DMS 273 treated with DMSO at 0.1 percent for 48 hours (cell line): ENCODE measurements at places on chromosomes 6 and 20.

DNA sequence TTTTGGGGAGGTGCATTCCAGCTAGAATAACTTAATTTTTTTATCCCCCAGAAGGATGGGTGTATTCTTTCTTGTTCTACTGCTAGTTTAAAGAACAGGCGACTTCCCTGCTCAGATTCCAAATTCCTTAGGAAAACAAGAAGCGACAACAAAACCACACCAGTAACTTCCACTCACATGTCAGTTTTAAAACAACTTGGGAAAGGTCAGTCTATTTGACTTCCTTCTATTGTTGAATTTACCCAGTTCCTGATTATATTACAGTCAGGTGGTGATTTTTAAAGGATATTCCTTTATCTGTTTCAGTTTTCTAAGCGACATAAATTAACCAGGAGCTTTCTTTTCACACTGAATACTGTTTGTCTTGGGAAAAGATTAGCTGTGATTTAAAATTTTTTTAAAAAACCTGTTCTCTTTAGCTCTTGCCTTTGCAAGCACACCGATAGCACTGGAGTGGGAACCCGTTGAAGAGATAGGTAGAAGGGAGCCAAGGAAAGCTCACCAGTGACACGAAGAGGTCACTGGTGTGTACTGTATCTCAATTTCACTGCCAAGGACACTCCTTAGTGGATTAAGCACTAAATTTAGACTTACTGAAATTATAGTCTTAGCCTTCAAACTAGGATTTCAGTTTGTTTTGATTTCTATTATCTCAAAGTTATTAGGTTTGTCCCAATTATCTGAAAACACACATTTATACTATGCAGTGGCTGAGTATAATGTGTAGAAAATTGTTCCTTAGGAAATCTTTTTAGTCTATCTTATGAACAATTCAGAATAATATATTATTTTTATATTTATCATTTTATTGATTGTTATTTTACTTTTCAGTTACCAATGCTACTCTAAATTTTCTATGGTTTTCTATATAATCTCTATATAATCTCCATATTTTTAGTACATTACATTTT lies 22.3 kb downstream of the MARCKS start:
- DNase-seq = peak; percentile 65

DNA sequence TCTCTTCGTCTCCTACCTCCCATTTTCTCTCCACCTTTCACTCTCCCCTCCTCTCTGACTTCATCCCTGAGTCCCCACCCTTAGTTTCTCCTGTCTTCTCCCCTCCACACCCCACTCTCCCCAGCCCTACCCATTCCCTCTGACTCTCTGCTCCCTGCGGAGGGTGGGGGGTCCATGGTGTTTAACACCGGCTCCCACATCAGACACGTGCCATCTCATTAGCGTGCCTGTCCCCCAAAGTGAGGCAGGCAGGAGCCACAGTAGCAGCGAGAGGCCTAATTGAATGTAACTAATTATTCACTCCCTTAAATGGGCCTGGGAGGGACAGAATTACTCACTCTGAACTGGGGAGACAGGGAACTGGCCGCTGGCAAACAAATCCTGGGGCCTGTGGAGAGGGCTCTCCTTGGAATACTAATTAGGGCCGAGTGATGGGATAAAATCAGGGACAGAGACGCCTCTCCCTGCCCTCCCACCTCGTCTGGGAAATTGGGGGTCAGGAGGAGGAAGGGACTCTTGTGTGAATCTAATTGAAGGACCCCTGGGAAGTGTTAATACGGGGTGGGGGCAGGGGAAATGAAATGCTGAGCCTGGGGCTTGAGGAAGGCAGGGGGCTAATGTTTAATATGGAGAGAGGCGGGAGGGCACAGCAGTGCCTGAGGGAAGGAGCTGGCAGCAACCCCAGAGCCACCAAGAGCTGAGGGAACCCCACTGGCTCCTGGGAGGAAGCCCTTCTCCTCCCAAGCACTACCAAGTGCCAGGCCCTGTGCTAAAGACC lies 17.9 kb downstream of the CD40 start:
- no peak for DNase-seq

- DNase-seq = no peak
Observed at GRCh38 chr6:14674867-14675648, 557.5 kb downstream of the CD83 start.

- no peak for DNase-seq
Observed at GRCh38 chr6:158853880-158854213, 34.7 kb upstream of the EZR start.

GRCh38 chr6:159913862-159914564 lies 23.2 kb downstream of the MAS1 start:
- no peak for DNase-seq

DNA sequence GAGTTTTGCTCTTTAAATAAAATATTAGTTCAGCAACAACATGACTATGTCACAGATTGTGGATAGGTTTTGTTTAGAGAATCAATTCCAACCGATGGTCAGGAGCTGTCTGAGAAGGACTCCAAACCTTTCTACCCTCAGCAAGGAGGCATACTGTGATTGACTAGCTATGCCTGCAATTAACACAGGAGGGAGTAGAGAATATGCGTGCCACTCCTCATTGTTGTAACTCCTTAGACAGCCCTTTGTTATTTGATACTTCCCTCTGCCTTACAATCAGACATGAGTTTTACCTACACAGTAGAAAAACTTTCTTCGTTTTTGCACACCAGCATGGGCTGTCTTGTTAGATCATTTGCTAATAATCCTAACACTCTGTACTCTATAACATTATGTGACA lies 796.5 kb downstream of the PRIM2 start:
- DNase-seq = no peak

- DNase-seq = no peak
Observed at GRCh38 chr6:11890209-11890608, 111.6 kb upstream of the ADTRP start.

GRCh38 chr6:107179004-107179403 lies 63.7 kb upstream of the BEND3 start:
- no peak for DNase-seq

DNA sequence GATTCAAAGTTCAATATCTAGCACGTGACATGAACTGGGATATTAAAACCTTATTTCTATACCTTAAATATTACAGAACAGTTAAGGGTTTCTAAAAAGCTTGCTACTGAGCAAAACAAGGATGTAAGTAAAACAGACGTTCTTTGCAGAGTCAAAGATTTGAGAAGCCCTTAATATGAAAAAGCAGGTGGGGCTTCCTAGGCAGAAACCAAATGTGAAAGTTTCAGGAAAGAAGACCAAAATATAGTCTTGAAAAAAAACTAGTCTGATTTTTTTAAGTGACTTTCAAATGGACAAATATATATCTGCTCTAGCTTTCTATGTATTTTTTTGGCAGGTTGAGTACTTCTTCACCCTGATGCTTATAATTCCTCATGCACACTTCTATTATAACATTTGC lies 63.2 kb downstream of the TNFRSF21 start:
- no peak for DNase-seq

DNA sequence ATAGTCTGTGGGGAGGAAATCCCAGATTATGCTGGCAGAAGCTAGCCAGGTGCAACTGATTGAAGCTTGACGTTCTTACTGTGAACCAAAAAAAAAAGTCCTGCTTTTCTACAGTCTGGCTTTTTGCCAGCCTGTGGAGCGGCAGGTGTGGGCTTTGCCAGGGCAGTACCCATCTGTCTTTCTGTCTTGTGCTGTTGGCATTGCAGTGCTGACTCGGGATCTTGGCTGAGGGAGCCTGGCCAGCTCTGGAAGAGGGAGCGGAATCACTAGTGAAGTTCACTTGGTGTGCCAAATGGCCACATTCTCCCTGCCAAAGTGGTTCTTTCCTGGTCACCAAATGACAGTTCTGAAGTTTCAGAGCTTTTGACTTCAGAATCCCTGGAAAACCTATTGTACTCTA lies 5.0 kb downstream of the KIF3B start:
- peak; percentile 86 for DNase-seq

GRCh38 chr6:36336779-36337241 lies at the start of gene BNIP5:
Gene BNIP5 (minus strand): TSS chr6:36336888. CDS start chr6:36330690, 6,198 bp downstream.
- no peak for DNase-seq

DNA sequence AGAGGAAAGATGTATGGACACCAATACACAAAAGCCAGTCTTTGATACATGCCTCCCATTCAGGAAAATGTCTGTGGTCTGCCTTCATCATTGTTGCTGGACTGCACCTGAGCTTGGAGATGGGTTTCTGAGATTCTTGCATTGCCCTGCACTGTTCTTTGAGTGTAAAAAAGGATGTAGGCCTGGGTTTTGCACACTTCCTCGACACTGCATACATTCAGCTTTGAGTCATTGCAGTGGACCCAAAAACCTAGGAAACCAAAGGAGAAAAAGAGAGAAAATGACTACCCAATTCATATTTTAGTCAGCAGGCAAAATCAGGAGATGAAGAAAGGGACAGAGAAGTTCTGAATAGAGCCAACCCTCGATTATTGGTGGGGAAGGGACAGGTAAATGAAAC lies 9.0 kb downstream of the TOMM6 start:
- DNase-seq = no peak

DNA sequence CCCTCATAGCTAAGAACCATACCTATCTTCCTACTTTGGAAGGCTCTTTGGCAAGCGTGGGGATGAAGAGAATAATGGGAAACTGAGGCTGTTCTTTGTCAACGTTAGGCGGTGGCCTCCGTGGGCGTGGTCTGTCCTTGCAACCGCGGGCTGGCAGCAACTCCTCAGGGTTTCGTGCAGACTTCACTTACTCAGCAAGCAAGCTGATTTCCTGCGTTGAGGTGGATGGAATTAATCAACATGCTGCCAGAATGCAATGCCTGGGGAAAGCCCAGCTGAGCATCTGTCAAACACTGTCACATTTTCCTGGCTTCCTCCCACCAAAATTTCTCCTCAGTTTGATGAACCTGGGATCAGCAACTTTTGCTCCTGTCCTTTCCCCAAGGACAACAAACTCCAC lies 9.2 kb upstream of the IL17F start:
- no peak for DNase-seq
